ENCODE measurements at places on chromosomes 2 and 18.

GRCh38 chr2:119220720-119221301 is 2.8 kb upstream of the STEAP3 start:
- DNase-seq: no peak

- DNase-seq: no peak
These were observed 52.2 kb downstream of the MRPS9 start for GRCh38 chr2:105090091-105090490.

DNA sequence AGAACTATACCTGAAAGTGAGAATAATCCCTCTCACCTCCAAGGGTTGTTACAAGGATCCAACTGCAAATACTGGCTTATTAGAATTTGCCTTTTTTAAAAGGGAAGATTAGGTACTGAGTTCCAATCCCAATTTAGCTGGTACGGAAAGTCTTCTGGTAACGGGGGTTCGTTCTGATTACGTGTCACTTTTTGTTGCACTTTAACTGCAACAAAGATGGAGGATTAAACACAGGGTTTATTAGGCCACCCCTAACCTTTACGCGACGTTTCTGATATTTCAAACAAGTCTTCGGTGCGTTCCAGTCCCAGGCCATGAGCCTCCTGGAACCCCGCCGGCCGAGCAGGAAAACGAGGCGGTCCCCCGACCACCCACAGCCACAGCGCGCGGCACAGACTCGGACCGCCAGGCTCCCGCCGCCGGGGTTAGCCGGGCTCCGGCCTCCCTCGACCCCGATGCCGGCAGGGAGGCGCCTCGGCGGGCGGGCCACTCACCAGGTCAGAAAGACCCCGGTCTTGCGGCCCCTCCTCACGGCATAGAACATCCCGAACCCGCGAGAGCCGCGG is 411 bp downstream of the RNASEH1 start:
- no peak for DNase-seq

GRCh38 chr2:240993446-240994170 is 4.8 kb upstream of the SNED1 start:
- no peak for DNase-seq

DNA sequence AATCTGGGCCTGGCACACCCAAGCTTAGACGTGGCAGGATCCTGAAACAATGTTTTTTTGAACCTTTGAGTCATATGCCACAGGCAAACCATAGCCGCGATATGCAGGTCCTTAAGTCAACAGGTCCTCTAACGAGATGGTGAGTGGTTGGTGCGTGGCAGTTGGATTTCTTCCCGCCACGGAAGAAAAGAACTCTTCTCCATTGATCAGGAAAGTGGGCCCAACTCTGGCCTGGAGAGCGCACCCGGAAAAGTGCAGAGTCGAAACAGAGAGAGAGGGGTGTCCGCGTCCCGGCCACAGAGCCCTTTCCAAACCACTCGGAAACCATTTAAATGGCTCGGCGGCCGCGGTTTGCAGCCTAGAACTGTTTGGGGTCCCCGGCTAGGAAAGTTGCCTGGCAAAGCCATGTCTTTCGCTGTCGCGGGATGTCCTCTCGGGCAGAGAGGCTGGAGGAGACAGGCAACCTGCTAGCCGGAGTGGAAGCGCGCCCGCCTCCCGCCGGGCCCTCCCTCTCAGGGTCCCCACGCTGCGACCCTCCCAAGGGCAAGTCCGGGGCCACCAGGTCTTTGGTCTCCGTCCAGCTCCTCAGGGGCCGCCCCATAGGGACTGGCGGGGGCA is 777 bp downstream of the GALNT3 start:
- DNase-seq: peak; percentile 69

DNA sequence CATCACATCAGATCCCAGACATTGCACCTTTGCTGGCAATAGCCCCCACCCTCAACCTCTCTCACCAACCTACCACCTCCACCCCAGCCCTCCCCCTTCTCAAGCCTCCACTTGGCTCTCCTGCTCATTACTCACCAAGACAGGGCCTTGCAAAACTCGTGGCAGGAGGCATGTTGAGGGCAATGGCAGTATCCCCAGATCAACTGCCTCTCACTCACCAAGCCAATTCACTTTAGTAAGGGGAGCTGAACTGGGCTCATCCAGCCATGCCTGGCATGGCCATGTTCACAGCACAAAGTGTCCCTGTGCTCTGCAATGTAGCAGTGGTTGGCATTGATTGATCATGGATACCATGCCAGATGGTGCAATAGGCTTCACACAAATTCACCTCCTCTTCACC is 46.3 kb upstream of the TEX51 start:
- DNase-seq: no peak

GRCh38 chr2:8648441-8649213 is 33.2 kb upstream of the ID2 start:
- no peak for DNase-seq

DNA sequence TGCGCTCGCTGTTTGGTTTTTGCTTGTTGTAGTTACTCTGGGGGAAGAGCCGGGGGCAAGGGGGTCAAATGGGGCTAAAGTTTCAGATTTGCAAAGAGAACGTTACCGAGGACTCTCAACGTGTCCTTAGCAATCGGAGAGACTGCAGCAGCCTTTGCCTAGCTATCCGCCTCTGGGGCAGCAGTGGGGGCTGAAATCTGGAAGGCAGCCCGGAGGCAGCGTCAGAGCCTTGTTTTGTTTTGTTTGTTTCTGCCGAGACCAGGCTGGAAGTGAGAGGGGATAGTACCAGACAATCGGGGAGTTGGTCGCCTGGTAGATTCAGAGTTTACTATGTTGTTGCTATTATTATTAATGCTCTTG is 1.2 kb downstream of the CDH20 start:
- DNase-seq: no peak

DNA sequence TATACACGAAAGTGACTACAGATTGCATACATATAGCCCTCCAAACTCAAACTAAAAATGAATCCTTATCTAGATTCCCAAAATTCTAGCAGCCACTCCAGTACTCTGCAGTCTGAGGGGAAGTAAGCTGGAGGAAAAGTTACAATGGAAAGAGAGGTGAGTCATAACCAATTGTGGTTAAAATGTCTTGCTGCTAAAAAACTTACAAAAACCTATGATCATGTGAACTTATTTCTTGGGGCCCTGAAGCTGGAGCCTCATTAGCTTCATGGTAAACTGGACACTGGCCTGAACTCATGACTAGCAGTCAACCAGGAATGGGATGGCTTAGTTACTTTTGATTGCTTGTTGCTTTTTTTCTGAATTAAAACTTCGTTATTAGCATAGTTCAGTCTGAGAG is 175.9 kb downstream of the SLC4A3 start:
- no peak for DNase-seq

DNA sequence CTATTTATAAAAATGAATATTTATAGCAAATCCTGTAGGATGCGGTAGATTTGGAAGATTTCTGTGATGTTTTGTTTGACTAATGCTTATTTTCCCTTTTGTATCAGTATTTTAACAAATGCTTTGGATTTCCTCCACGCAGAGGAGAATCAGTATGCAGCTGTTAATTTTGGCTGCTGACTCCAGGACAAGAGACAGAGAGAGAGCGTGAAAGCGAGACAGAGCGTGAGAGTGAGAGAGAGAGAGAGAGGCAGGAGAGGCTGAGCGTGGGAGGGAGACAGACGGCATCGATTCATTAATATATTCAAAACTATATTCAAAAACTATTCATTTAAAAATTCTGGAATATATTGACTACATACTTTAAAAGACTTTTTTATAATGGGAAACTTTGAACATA is 62.5 kb downstream of the RRM2 start:
- no peak for DNase-seq

GRCh38 chr2:216634370-216635148 is 1.3 kb downstream of the IGFBP2 start:
- no peak for DNase-seq

DNA sequence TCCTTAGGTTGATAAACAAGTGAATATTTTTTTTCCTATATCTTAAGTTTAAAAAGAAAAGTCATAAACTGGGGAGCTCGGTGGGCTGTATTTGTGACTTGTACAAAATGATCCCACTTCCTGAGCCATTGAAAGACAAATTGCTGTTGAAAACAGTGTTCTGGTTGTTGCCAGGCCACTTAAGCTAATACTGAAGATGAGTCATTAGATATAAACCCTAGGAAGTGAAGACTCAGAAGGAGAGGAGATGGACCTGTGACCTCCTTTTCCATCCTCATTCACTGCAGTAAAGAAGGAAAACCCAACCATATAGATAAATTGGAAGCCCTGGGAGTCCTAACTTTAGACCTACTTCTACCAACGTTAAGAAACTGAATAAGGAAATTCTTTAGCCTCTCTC is 46.2 kb upstream of the SERPINE2 start:
- peak; percentile 86 for DNase-seq

DNA sequence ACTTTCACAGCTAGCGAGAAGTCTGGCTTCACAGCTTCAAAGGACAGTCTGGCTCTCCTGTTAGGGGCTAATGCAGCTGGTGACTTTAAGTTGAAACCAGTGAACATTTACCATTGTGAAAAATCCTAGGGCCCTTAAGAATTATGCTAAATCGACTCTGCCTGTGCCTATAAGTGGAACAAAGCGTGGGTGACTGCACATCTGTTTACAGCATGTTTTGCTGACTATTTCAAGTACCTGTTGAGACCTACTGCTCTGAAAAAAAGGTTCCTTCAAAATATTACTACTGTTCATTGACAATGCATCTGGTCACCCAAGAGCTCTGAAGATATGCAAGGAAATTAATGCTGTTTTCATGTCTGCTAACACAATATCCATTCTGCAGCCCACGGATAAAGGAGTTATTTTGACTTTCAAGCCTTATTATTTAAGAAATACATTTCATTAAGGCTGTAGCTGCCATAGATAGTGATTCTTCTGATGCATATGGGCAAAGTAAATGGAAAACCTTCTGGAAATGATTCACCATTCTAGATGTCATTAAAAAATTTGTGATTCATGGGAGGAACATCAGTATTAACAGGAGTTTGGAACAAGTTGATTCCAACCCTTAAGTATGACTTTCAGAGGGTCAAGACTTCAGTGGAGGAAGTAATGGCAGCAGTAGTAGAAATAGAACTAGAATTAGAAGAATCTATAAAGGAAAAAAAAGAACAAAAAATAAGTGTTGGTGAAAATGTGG is 48.9 kb downstream of the POLR1A start:
- DNase-seq: no peak

DNA sequence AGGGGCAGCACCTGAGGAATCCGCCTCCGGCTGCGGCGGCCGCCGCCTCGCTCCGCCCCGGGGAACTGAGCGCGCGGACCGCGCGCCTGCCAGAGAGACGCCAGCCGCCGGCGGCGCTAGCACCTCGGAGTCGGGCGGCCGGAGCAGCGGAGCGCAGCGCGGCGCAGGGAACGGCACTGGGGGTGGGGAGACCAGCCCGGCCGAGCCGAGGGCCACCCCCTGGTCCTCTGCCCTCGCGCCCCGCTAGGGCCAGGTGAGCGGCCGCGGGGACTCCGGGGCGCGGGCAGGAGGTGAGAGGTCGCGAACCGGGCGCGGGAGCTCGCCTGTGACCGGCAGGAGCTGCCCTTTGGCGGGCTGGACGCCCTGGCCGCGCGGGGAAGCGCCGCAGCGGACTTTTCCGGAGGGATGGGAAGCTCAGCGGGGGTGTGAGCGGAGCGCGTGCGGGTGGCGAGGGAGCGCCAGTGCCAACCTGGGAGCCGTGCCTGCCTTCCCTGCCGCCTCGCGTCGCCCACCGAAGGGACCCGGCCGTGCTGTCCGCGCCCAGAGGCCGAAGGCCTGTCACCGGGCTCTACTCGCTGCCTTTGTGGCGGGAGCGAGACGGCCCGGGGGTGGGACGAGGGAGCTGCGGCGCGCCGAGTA is at the start of gene GREB1L:
TSS of gene GREB1L (plus strand) at position 92 of the 639 bp plus-strand sequence. CDS start 141,287 bp downstream, outside the sequence.
- DNase-seq: no peak

GRCh38 chr2:176907341-176907740 is 305.3 kb upstream of the HNRNPA3 start:
- no peak for DNase-seq

DNA sequence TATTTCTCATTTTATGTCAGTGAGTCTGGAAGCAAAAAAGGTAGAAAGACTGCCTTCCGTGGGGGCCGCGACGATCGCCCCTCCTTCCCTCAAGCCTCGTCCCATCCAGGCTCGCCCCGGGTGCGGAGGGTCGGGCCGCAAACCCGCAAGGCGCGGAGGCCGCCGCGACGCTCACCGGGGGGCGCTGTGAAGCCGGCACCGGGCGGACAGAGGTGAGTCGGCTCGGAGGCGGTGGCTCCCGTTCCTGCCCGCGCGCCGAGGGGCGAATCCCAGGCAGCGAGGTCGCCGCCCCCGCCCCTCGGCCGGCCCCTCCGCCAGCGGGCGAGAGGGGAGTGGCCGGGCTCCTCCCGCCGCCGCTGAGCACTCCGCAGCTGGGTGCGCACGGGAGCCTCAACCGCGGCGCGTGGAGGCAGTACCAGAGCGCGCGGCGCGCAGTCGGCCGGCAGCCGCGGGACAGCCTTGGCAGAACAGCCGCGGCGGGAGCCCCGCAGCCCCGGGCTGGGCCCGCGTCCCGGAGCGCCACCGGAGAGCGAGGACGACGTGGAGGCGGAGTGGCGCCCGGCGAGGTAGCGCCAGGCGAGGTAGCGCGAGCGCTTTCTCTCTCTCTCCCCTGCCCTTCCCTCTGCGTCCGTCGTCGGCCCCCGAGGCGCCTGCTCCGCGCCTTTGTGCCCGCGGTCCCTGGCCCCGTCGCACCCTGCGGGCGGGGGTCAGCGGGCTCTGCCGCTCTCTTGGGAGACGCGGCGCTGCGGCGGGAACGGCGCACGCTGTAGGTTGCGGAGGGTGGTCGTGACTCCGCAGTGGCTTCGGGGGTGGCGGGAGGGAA is at the start of gene MYO1B:
TSS of gene MYO1B (plus strand) at position 359 of the 823 bp plus-strand sequence. CDS start 31,492 bp downstream, outside the sequence.
- DNase-seq: peak; percentile 85

DNA sequence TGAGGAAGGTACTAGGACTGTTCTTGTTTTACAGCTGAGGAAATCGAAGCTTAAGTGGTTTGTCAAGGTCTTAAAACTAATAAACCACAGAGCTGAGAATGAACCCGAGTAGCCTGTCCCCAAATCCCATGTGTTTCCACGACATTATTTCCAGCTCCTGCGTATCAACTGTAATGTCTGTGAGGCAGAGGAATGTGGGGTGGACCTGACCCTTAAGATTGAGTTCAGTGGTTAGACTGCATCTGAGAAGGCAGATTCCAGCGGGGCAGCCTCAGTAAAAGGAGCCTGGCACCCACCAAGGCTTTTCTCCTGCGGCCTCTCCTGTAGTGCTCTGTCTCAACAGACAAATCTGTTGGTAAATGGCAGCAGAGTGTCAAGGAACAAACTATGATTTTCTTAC is 81.9 kb upstream of the TMEM178A start:
- DNase-seq: no peak

- peak; percentile 71 for DNase-seq
These were observed 659 bp downstream of the ZNF142 start for GRCh38 chr2:218658671-218659257.

DNA sequence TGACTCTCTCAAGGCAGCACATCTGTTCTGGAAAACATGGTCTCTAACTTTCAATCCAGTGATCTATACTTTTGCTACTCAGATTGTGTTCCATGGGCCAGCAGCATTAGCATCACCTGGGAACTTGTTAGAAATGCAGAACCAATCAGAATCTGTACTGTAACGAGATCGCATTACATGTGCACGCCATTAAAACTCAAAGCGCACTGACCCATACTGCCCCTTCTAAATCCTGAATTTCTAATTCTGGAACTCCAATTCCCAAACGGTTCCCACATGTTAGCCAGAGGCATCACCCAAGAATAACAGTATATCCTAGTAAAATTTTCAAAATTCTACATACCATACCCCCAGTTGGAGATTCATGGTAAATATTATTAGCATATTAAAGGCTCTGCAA is 10.5 kb upstream of the DCTN1 start:
- no peak for DNase-seq

- no peak for DNase-seq
These were observed 14.3 kb downstream of the C2orf76 start for GRCh38 chr2:119352357-119352756.

GRCh38 chr2:64001382-64002101 is 17.7 kb downstream of the VPS54 start:
- DNase-seq: no peak

- DNase-seq: no peak
These were observed 23.6 kb downstream of the TEX44 start for GRCh38 chr2:231616296-231616695.
